Hepatocyte (in vitro differentiated cells): ENCODE measurements at places on chromosomes 16 and 17. TPM values are rescaled to one million over a fixed set of nuclear protein-coding genes. Genes with fewer than 3 reads are reported as not detected.

- peak; percentile 44 for DNase-seq
These were observed 525 bp downstream of the JPT1 start for GRCh38 chr17:75153780-75154194.

- no peak for DNase-seq
These were observed 7.7 kb downstream of the CCL3L1 start for GRCh38 chr17:36188891-36189306.

Gene TBC1D3C
- total RNA-seq: not detected in 2 replicates

Gene PYDC1
- total RNA-seq: not detected in 2 replicates

- no peak for DNase-seq
These were observed 227.5 kb downstream of the SPECC1 start for GRCh38 chr17:20236578-20237227.

Gene FNDC8
- total RNA-seq: not detected in 2 replicates

- peak; percentile 51 for DNase-seq
These were observed 221.2 kb downstream of the PRKCA start for GRCh38 chr17:66523378-66524200.

- no peak for DNase-seq
These were observed 495.0 kb upstream of the HSBP1 start for GRCh38 chr16:83312718-83313245.

GRCh38 chr16:578870-579405 lies 9.2 kb downstream of the PIGQ start:
- DNase-seq: peak; percentile 88

DNA sequence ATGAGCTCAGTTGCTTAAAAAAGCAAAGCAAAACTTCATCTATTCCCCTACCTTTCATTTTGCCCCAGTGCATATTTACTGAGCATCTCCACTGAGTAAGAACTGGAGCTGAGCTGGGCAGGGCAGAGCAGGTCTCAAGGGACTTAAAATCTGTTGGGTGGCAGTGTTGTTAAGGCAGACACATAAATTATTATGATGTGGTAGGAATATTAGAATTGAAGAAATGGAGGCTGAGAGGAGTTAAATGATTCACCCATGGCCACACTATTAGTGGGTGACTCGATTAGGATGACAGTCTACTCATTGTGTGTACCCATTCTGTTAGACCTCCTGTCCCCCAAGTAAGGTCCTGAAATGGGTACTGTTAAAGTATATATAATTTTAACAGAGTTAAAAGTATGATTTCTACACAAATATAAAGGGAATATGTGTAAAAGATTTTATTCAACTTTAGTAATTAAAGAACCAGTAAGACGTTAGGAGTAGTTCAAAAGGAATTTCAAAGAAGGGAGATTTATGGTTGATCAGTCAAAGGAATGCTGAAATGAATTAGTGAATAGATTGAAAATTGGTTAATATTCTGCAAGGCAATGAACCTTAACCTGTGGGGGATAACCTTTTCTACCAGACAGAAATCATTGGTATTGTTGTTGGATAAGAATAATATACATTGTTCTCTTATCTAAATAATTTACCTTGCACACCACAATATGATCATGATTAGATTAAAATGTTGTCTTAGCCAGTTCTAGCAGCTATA lies 17.5 kb downstream of the ITGB3 start:
- DNase-seq: no peak

- DNase-seq: no peak
These were observed 30.0 kb upstream of the CCL2 start for GRCh38 chr17:34225046-34225445.

Gene EXOC3L1
- total RNA-seq: 0.33 and 3.3 TPM in 2 replicates

GRCh38 chr16:4414187-4414917 lies 2.0 kb downstream of the CORO7 start:
- DNase-seq: no peak

GRCh38 chr17:33436321-33436720 lies 143.2 kb upstream of the ASIC2 start:
- DNase-seq: no peak

DNA sequence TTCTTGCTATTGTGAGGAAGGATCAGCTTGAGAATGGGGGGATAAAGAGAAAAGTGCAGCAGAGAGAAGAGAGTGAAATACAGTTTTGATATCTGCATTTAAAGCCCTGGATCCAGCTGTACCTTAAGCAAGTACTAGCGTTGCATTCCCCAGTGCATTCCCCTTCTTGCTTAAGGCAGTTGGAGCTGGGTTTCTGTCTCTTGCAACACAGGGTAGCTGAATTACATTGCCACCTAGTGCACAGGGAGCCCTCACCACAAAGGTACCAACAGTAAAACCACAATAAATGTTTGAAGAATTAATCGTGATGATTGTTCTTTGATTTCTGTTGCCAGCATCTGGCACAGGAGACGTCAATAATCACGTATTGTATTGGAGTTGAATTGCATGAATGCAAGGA lies 588.7 kb downstream of the RBFOX1 start:
- DNase-seq: peak; percentile 48

DNA sequence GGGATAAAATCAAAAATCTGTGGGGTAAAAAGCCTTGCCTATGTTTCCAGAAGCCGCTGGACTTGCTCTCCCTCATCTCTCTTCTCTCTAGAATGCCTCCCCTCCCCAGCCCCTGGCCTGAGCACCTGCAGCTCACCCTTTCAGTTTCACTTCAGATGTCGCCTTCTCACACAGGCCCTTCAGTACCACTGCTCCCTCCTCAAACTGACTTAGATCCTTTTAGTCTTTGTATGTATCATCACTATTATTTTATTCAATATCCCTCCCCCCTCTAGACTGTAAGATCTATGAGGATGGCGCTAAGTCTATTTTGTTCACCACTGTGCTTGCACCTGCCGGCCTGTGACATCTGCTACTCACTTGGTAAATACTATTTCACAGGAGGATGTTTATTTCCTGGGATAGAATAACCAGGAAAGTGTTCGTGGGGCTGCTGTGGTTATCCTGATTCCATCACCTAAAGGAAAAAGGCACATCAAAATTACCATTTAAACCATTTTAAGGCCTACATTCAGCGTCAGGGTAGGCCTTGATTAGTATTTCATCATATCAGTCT lies 122.3 kb downstream of the MRTFB start:
- DNase-seq: no peak

Gene C17orf78
- 0.64 TPM in 1 of 2 replicates, not detected in the other for total RNA-seq

DNA sequence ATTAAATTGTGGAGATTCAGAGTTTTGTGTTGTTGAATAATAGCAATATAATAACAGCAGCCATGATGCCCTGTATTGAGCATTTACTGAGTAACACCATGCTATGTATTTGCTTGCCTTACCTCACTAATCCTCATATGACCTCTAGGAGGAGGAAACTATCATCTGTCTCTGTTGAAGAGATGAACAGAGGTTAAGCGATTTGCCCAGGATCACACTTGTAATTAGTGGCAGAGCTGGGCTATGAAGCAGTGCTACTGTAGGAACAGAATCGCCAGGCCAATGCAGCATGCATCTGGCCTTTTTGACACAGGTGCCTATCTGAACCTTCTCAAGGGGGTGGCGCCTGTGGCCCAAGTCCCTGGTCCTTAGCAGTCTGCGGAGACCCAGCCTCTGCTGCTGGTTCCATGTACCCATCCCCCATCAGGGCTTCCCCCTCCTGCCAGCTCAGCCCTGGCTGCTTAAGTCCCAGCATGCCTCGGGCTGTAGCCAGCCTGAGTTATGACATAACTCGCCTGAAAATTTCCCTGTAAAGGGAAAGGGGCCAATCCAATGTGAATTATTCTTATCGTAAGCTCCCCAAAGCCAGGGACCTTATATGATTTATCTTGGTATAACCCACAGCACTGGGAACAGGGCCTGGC lies 50.4 kb upstream of the HS3ST2 start:
- peak; percentile 16 for DNase-seq
